ENCODE measurements at places on chromosomes 2 and 18.
A peak's percentile ranks its signal among the peaks of the same experiment; 100 is the strongest.

DNA sequence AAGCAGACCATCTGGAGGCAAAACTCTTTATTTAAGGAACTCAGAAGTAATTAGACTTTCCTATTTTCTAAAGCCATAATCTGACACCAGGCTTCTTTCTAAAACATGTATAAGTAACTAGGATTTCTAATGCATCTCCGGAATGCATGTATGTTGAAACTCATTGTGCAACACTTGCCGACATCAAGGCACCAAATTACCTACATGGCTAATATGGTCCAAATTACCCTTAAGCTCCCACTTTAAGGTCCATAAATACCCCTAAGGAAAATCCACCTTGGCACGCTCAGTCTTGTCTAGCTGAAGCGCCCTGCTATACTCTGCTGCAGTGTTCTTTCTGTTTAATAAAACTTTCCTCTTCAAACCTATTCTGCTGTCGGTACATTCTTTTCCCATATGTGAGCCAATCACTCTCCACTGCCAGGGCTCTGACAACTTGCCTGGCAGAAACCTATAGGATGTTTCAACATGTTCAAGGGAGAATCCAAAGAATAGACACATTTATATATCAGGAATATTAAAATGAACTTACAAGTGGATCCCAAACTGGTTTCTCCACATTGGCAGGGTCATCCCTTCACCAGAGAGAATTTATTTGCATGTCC is 171.9 kb downstream of the GALNT1 start:
- no peak for DNase-seq

GRCh38 chr18:77702686-77703085 is 453.0 kb downstream of the GALR1 start:
- DNase-seq: no peak

DNA sequence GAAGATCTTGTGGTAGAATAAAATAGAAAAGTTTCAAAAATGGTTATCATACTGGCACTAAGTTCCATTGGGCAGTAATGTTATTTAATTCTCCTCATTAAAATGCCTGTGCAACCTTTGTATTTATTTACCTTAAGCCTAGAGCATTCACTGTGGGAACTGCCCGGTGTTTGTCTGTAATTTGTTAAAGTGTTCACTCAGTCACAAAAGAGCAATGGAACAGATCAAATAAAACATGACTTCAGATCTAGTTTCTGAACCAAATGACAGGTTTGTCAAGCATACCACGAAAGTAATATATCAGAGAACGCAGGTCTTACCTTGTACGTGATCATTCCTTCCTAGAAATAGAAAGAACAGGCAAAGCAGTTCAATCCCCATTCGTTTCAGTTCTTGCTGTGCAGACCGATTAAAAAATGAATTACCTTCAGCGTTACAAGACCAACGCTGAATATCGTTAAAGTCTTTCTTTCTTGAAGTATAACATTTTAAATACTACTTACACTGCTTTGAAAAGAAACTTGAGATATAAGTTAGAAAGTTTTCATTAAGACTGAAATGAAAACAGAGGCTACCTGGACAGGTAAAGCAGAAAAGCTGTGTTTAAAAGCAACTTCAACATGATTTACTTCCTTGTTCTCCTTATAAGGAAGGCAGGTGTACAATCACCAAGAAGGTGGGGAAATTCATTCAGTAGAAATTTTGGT is at the start of gene ITGB6:
Gene ITGB6, minus strand, starts transcription at position 590 of the 707 bp plus-strand sequence. Its CDS starts 209 bp downstream, at position 381.
- no peak for DNase-seq

- no peak for DNase-seq
Observed at GRCh38 chr2:227739351-227739750, 6.3 kb upstream of the SCYGR8 start.

DNA sequence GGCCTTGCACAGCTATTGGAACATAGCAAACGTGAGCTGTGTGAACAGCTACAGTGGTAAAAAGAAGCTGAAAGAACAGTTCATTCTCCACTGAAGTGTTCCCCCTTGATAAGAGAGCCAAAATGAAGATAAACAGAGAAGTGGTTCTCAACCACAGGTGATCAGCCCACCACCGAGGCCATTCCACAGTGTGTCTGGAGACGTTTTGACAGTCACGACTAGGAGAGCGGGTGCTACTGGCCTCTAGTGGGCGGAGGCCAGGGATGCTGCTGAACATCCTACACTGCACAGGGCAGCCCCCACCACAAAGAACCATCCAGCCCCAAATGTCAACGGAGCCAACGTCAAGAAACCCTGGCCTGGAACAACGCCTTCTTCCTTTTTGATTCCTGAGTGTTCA is 38.4 kb downstream of the ADCY3 start:
- DNase-seq: no peak

DNA sequence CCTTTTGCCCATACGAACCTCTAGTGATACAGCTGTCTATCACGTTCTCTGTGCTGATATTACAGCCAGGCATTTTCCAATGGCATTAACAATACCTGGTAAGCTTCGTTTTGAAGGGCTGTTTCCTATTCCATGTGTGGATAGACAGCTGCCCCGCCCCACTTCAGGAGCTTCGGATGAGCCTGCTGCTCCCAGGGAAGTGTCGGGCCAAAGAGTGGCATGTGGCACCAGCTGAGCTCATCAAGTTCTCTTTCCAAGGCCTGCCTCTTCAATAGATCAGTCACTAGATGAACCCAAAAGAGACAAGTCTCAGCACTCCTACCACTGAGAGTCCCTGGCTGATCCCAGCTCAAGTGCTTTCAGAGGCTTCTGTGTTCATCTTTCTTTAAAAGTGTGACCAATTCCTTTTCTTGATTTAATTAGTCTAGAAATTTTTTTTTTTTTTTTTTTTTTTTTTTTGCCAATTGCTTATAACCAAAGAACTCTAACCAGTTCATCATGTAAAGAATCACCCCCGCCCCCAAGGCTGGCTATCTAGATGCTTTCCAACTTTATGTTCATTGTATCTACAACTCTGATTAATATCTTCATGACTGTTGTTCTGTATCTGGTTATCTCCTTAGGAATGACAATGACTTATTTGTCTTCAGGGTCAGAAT is 46.6 kb downstream of the HDAC4 start:
- DNase-seq: no peak

GRCh38 chr2:84631047-84631446 is 114.7 kb downstream of the DNAH6 start:
- DNase-seq: no peak

- no peak for DNase-seq
Observed at GRCh38 chr2:66604326-66604725, 169.4 kb downstream of the MEIS1 start.

DNA sequence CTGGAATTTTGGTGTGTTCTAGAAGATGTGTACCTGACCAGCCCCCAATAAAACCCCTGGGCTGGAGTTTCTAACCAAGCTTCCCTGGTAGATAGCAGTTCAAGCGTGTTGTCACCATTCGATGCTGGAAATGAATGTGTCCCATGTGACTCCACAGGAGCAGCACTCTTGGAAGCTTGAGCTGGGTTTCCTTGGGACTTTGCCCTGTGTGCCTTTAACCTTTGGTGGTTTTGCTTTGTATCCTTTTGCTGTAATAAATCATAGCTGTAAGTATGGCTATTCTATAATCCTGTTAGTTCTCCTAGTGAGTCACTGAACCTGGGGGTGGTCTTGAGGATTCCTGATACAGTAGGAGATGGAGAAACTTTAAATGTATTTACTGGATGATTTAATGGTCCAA is 65.2 kb downstream of the KLHL14 start:
- DNase-seq: no peak

DNA sequence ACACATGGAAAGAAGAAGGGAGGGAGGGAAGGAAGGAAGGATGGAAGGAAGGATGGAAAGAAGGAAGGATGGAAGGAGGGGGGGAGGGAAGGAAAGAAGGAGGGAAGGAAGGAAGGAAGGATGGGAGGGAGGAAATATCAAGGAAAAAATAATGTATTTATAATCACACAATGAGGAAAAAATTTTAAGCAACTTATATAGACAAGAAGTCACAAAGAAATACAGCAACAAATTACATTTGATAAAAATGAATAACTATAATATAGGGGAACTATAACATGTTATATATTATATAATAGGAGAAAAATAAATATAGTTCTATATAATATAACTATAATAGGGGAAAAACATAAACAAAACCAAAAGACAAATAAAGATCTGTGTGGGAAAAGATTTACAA is 441.8 kb downstream of the LRATD1 start:
- no peak for DNase-seq

GRCh38 chr2:54208364-54209240 is 47.4 kb downstream of the TSPYL6 start:
- no peak for DNase-seq

- peak; percentile 64 for DNase-seq
Observed at GRCh38 chr2:157336137-157337010, 10.8 kb upstream of the ERMN start.

- DNase-seq: no peak
Observed at GRCh38 chr2:184524551-184525382, 73.6 kb upstream of the ZNF804A start.

Data from Peyer's patch (tissue), 4 donors.